NCI-H510A (cell line): ENCODE measurements at places on chromosomes 12 and 14.
A peak's percentile ranks its signal among the peaks of the same experiment; 100 is the strongest.

GRCh38 chr12:89523843-89524540 lies 604 bp downstream of the GALNT4 start:
- DNase-seq, result no peak

GRCh38 chr12:113063396-113064350 lies 7.1 kb downstream of the DTX1 start:
- no peak for DNase-seq

- peak; percentile 41 for DNase-seq
Observed at GRCh38 chr12:49974231-49974675, 1.5 kb downstream of the AQP6 start.

DNA sequence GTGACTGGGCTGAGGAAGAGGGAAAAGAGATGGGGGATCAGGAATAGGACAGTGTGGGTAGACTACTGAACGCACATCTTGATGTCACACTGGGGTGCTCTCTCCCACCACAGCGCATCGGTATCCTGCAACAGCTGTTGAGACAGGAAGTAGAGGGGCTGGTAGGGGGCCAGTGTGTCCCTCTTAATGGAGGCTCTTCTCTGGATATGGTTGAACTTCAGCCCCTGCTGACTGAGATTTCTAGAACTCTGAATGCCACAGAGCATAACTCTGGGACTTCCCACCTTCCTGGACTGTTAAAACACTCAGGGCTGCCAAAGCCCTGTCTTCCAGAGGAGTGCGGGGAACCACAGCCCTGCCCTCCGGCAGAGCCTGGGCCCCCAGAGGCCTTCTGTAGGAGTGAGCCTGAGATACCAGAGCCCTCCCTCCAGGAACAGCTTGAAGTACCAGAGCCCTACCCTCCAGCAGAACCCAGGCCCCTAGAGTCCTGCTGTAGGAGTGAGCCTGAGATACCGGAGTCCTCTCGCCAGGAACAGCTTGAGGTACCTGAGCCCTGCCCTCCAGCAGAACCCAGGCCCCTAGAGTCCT lies 6.9 kb downstream of the C1QL4 start:
- DNase-seq, result no peak

GRCh38 chr12:11716794-11717518 lies 67.5 kb downstream of the ETV6 start:
- no peak for DNase-seq

GRCh38 chr12:851343-851742 lies 98.2 kb downstream of the RAD52 start:
- DNase-seq, result no peak

DNA sequence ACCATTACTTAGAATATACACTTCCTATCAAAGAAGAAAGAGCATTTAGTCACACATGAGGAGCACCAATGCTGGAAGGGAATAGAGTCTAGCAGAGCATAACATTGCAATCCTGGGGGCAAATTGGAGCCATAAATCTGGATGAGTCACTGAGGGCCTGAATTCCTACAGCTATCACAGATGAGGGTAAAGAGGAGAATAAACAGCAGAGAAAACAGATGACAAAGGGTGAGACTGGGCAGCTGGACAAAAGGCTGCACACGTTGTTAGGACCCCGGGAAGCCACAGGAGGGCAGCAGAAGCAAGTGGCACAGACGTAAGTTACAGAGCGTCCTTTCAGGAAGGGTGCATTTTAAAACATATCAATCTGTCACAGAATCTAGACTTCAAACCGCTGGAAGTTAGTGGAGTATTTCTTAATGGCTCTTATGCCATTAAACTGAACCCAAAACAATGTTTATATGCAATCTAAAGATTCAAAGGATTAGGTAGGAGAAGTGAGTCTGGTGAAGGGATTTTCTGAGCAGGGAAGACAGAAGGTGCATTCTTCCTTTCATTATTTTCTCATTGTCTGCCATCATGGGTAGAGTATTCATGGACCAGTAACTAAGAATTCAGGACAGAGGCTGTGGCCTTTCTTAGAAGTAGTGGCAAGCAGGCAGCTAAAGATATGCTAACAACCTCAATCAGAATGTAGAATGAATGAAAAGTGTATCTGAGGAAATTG lies 159.8 kb upstream of the DAAM1 start:
- DNase-seq, result peak; percentile 18

GRCh38 chr14:73369428-73369827 lies 88.9 kb downstream of the NUMB start:
- no peak for DNase-seq

GRCh38 chr12:2804393-2805142 lies 7.9 kb upstream of the ITFG2 start:
- no peak for DNase-seq

GRCh38 chr14:87387806-87388205 lies 605.2 kb downstream of the GALC start:
- no peak for DNase-seq

DNA sequence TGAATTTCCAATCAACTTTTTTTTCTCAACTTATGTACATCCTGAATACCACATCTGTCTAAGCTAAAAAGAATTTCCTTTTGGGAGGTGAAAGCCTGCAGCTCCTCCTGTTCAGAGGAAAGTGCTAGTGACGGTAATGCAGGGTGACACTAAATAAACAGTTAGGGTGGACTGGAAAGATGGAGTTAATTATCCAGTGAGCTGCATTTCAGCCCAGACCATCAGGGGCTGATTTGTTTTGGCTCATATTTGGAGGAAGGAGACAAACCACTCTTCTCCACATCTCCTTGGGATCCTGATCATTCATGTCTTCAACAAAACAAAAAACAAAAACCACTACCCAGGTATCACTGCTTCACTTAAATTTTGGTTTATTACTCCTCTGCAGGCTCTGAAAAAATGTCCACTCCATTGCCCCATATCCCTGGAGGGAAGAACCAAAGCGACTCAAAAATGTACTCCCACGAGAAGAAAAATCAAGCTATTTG lies 5.1 kb upstream of the SIX1 start:
- no peak for DNase-seq
